Fibroblast of lung (primary cell): ENCODE measurements at places on chromosomes 4 and X. TPM values are rescaled to one million over a fixed set of nuclear protein-coding genes. Genes with fewer than 3 reads are reported as not detected.

The RHOXF2 gene
- total RNA-seq = not detected in 2 replicates

The DMP1 gene
- total RNA-seq = not detected in 2 replicates

The ASB9 gene
- 1.2 TPM in 1 of 2 replicates, not detected in the other for total RNA-seq

DNA sequence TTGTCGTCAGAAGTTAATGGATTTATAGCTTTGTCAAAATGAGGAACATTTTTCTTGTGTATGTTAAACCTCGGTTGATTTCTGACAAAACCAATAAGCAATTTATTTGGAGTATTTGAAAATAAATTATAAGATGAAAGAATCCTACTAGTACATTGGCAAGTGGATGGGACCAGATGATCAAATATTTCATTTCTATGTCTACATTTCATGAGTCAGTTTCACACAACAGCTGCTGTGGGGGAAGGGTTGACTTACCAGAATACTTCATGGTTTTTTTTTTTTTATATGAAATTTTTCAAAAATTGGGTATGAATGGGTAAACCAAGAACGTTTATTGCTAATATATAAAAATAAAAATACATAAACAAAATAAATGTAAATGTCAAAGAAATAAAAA is 39.4 kb downstream of the RAPGEF2 start:
- peak; percentile 58 for DNase-seq
- no peaks in the 10 kb centered on the region for H3K36me3 ChIP-seq
- H3K27ac ChIP-seq = no peak overlapping the region
- H3K4me3 ChIP-seq = no peak overlapping the region

- no peaks in the 10 kb centered on the region for H3K27me3 ChIP-seq
- H3K4me3 ChIP-seq = no peak overlapping the region
- H3K27ac ChIP-seq = no peak overlapping the region
- no peak for DNase-seq
- no peaks in the 10 kb centered on the region for H3K4me1 ChIP-seq
- no peaks in the 10 kb centered on the region for H3K36me3 ChIP-seq
Observed at GRCh38 chr4:135325264-135325663, 1123.7 kb upstream of the PABPC4L start.

- peaks cover 3% of the 10 kb centered on the region for H3K4me1 ChIP-seq
- no peak for DNase-seq
- H3K27me3 ChIP-seq = no peaks in the 10 kb centered on the region
- no peak overlapping the region for H3K27ac ChIP-seq
- no peak overlapping the region for H3K4me3 ChIP-seq
Observed at GRCh38 chr4:6956087-6956433, 46.4 kb downstream of the TBC1D14 start.

GRCh38 chr4:184473499-184474262 is 669 bp downstream of the IRF2 start:
- peaks cover 1% of the 10 kb centered on the region for H3K36me3 ChIP-seq
- peak; percentile 44 for DNase-seq
- no peaks in the 10 kb centered on the region for H3K27me3 ChIP-seq
- H3K27ac ChIP-seq = peak overlapping the region; percentile 87
- peak overlapping the region; percentile 95 for H3K4me3 ChIP-seq
- no peaks in the 10 kb centered on the region for H3K4me1 ChIP-seq
